ENCODE measurements at places on chromosomes 1 and 21.

- no peak for DNase-seq
Observed at GRCh38 chr1:182764029-182764727, 25.4 kb upstream of the NPL start.

DNA sequence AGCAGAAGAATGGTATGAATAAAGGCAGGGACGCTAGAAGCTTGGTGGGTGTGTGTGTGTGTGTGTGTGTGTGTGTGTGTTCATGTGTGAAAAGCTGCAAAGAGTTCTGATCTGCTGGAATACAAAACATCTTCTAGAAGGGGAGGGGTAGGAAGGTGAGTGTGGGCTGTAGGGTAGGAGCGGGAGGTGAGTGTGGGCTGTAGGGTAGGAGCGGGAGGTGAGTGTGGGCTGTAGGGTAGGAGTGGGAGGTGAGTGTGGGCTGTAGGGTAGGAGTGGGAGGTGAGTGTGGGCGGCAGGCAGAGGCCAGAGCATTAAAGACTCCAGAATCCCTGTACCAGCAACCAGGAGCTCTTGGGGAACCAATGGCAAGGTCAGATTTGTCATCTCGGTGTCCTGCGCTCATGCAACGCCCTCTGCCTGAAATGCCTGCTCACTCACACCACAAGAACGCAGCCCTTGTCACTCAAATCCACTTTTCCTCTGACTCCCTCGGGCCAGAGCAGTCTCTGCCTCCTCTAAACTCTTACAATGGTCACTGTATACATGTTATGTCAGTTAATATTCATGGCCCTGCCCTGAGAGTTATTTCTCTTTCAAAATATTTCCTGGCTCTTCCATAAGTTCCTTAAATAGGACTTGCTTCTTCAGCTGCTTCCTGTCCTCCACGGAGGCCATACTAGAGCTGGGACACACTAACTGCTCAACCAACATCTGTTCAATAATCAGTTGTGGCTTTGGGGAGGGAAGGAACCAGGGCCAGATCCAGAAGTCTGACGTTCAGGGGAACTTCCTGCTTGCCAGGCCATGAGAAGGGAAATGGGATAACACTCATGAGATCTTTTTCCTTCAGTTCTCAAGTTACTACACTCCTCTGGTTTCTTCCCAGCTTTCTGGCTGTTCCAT, 53.6 kb upstream of the ZNF644 start:
- no peak for DNase-seq

GRCh38 chr1:46455951-46456350, 33.7 kb upstream of the DMBX1 start:
- no peak for DNase-seq

DNA sequence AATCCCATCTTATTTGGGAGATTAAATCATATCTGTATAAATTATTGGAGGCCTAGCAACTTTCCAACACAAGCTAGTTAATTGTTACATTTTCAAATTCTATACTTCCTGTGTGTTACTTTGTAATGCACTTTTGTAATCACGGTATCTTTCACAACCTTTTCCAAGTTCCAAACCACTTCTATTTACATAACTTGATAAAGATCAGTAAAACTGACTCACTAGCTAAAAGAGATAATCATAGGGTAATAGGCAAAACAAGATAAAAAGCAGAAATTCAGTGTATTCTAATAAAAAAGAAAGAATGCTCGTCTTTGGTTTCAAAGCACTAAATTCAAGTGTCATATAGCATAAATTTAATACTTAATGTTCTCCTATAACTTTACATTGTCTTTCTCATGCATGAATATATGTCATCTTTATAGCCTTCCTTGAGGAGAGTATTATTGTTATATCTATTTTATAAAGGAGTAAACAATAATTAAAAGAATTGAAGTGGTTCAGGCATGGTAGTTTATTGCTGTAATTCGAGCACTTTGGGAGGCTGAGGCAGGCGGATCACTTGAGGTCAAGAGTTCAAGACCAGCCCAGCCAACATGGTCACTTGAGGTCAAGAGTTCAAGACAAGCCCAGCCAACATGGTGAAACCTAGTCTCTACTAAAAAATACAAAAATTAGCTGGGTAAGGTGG, 66.4 kb downstream of the RGS13 start:
- DNase-seq: peak; percentile 16

GRCh38 chr1:28172713-28173150, 3.8 kb downstream of the PTAFR start:
- no peak for DNase-seq

GRCh38 chr1:58783090-58783992, 506 bp downstream of the JUN start:
- no peak for DNase-seq

DNA sequence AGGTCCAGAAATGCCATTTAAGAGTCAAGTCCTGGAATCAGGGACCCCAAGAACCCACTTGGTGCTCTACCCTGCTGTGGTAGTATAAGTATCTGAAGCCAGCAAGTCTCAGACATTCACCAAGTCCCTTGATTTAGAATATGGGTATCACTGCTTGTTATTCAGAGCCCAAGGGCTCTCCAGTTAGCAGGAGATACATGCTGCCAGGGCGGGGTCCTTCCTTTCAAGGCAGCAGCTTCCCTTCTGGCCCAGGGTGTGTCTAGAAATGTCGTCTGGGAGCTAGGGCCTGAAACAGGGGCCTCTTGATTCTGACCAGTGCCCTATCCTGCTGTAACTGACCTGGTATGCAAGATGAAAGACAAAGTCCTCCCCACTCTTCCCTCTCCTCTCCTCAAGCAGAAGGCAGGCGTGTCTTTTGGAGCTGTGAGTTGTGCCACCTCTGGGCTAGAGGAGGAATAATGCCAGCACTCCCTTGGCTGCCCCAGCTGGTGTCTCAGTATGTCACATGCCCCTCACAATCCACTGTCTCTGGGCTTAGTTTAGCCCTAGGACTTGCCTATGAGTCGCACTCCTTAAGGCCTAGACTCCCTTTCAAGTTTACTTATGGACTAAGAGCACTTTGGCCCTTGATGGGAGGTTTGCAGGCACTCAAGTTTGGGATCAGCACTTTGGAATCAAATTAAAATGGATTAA, 200.2 kb downstream of the MRPL39 start:
- no peak for DNase-seq

GRCh38 chr1:155856257-155856974, 598 bp downstream of the GON4L start:
- DNase-seq: no peak

DNA sequence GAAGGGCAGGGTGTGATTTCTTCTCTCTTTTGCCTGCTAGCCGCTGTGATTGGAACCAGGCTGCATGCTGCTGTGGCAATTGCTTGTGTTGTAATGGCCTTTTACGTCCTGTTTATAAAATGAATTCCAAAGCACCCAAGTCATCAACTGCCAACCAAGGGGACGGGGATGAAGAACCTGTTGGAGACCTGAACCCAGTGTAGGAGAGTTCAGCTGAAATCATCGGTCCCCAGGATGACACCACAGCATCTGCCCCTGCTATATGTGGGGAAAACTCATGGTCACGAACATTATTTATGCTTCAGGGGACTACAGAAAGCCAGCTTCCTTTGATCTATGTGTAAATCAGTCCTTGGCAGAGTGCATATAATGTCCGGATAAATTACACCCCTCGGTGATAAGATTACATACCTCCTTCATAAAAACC, 3.8 kb downstream of the TMEM167B start:
- no peak for DNase-seq

DNA sequence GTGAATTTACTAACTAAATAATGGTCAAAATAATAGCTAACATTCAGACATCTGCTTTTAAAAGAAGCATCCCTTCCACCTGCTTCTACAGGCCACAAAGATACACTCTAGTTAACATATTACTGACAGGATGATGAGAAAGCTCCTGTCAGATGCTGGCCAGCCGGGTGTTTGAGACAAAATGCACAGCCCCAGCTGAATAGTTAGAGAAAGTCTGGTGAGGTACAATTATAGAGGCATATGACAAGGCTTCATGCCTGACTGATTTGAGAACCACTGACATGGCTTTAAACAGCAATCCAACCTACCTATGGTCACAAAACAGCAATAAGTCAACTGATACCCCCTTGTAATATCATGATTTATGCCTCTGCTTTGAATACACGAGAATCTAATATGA, 137.0 kb downstream of the DENND1B start:
- DNase-seq: no peak

GRCh38 chr1:178713259-178713658, 11.8 kb upstream of the RALGPS2 start:
- DNase-seq: no peak

GRCh38 chr1:67142931-67143330, 8.2 kb upstream of the C1orf141 start:
- DNase-seq: no peak

DNA sequence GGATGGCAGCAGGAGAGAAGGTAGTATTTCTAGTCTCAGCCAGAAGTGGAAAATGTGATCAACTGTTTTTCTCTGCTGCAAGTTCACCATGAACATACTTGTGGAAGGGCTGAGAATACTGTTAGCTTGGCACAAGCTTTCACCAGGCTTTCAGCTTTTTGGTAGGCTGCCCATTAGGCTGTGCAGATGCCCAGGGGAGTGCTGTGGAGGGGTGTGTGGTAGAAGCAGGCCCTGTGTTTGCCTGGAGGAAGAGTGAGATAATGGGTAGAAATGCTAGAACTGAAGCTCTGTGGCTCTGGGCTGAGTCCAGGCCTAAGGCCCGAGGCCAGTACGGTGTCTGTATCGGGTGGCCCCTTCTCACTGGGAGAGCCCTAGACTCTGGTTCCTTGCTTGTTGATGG, 9.8 kb downstream of the DNAJC6 start:
- no peak for DNase-seq

GRCh38 chr1:172356620-172357019, 63.9 kb upstream of the C1orf105 start:
- DNase-seq: no peak

GRCh38 chr1:22347854-22348760, 103.5 kb upstream of the ZBTB40 start:
- no peak for DNase-seq

DNA sequence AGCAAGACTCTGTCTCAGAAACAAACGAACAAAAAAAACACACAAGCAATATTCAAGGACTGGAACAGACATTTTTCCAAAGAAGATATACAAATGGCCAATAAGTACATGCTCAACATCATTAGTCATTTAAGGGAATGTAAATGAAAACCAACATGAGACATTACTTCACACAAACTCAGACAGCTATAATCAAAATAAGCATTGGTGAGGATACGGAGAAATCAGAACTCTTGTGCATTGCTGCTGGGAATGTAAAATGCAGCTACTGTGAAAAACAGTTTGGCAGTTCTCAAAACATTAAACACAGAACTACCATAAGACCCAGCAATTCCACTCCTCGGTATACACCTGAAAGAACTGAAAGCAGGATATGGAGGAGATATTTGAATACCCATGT, 15.4 kb downstream of the NOL9 start:
- no peak for DNase-seq

- no peak for DNase-seq
Observed at GRCh38 chr1:206035027-206035426, 11.3 kb upstream of the CTSE start.

- DNase-seq: no peak
Observed at GRCh38 chr1:198880397-198880796, 241.6 kb downstream of the PTPRC start.

DNA sequence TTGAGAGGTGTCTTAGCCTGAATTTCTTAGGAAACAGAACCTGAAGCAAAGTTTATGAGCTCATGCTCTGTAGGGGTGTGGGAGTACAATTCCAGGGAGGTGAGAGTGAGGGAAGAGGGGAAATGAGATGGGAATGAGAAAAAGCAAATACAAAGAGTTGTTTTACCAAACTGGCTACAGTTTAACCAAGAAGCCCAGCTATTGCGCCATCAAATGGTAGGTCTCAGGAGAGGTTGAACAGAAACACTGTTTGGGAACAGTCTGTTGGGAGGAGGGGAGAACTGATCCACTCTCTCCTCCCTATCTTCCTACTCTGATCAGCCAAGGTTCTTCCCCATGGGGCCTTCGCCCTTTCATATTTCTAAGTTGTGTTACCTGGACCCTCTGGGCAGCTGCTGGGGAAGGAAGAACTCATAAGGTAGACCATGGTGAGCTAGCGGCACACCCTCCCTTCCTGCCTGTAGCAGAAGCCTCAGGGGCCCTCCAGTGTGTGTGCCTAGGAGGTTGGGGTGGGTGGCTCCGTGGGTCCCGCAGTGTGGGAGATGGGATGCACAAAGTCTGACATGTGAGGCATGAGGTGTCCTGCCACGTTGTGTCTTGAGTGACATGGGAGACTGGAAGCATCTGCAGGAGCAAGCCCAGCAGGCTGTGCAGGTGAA, 120.5 kb downstream of the UCK2 start:
- DNase-seq: no peak

GRCh38 chr1:230869500-230869899, 1.2 kb upstream of the C1orf198 start:
- DNase-seq: no peak

GRCh38 chr21:24275616-24276015, 1331.7 kb downstream of the MRPL39 start:
- no peak for DNase-seq

DNA sequence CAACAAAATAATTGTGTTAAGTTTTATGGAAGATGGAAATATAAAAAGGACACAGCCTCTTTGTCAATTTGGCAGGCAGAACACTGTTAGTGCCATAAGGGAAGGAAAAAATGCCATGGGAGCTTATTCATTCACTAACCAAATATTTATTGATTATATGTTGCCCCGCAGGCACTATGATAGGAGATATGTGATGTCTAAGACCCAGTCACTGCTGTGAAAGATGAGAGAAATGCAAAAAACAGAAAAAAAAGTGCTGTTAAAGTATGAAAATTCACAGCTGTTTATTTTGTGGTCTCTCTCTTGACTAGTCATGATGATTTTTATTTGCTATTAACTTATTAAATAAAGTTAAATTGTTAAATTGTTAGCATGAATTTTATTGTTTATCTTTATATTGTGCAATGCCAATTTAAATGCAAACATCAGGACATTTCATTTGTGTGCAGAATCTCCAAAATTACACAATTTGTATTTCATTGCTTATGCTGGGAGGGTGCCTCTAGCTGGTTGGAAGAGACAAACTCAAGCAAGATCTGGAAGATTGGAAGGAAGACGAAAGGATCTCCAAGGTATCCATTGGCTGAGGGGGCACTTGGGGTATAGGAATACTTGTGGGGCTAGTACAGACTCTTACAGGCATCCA, 17.8 kb upstream of the PTGFR start:
- DNase-seq: no peak

- no peak for DNase-seq
Observed at GRCh38 chr1:1232208-1232795, at the start of gene B3GALT6. Gene B3GALT6, plus strand, starts transcription at chr1:1232237. Its CDS starts 42 bp downstream, at chr1:1232279.

GRCh38 chr1:33606272-33606671, 133.8 kb downstream of the ZSCAN20 start:
- DNase-seq: no peak

GRCh38 chr21:33458861-33459260, 20.9 kb downstream of the TMEM50B start:
- DNase-seq: no peak

- no peak for DNase-seq
Observed at GRCh38 chr1:71949681-71950080, 332.7 kb downstream of the NEGR1 start.

GRCh38 chr1:28862571-28863403, 50.8 kb downstream of the OPRD1 start:
- no peak for DNase-seq

- no peak for DNase-seq
Observed at GRCh38 chr1:22494943-22495579, 43.4 kb downstream of the ZBTB40 start.
